Head of caudate nucleus (tissue), 42 donors: ENCODE measurements at places on chromosomes 12 and 14.

DNA sequence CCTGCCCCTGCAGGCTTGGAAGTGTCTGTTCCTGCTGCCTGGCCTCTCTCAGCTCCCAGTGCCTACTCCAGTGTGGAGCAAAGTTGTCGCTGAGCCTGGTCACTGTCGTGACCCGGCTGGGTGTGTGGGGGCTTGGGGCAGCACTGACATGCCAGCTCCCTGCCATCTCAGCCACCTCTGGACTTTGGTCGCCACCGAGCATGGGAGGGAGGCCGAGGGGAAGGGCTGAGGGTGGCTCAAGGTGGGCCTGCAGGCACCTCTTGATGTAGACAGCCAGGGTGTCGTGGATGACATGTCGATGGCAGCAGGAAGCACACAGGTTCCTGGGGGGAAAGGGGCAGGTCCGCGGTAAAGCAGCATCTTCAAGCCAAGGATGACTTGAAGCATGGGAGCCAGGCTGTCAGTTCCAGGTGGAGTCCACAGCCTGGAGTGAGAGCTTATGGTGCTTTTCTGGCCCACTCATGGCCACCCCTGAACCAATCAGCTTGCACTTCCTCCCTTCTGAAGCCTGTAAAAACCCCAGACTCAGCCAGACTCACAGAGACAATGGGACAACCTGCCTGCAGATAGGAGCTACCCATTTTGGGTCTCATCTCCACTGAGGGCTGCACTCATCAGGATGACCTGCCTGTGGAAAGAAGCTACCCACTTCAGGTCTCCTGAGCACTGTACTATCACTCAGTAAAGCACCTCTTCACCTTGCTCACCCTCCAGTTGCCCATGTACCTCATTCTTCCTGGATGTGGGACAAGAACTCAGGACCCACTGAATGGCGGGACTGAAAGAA, 210.1 kb downstream of the MON2 start:
- no peak for DNase-seq

GRCh38 chr14:33674927-33675326, 275.9 kb downstream of the EGLN3 start:
- no peak for DNase-seq

- DNase-seq, result no peak
These were observed 849.2 kb upstream of the LRFN5 start for GRCh38 chr14:40757376-40757950.

GRCh38 chr14:22448035-22448904, 140.8 kb downstream of the DAD1 start:
- DNase-seq, result no peak

DNA sequence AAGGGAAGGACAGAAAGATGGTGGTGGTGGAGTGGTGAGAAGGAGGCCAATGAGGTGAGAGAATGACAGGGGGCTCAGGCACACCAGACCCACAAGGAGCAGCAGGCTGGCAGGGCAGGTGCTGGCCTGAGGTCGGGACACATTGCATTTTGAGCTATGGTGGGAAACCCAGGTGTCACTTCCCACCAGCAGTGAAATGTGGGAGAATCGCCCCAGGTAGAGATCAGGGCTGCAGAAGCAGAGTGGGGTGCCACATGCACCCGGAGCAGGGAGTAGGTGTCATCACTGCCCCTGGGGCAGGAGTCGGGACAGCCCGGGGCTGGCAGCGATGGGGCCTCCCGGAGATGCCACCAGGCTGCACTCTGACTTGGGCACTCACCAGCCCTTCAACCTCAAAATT, 315.8 kb downstream of the BCL11B start:
- DNase-seq, result no peak

- no peak for DNase-seq
These were observed 30.8 kb downstream of the SRRM4 start for GRCh38 chr12:119012179-119012578.

- no peak for DNase-seq
These were observed 33.1 kb upstream of the G2E3 start for GRCh38 chr14:30525833-30526232.

- DNase-seq, result no peak
These were observed 32.9 kb upstream of the FBRSL1 start for GRCh38 chr12:132456944-132457495.

GRCh38 chr12:119072440-119072839, 91.1 kb downstream of the SRRM4 start:
- no peak for DNase-seq

- no peak for DNase-seq
These were observed 38.5 kb downstream of the GNPTAB start for GRCh38 chr12:101792046-101792931.

- DNase-seq, result no peak
These were observed 10.5 kb upstream of the ZDHHC22 start for GRCh38 chr14:77151918-77152588.

- DNase-seq, result no peak
These were observed 233.1 kb upstream of the NOS1 start for GRCh38 chr12:117594481-117594880.

- no peak for DNase-seq
These were observed 41.6 kb downstream of the JAG2 start for GRCh38 chr14:105126981-105127329.
